ENCODE measurements at places on chromosomes 3 and 15. TPM values are rescaled to one million over a fixed set of nuclear protein-coding genes. Genes with fewer than 3 reads are reported as not detected.

NMB gene
- total RNA-seq: 12.0 TPM

NAALADL2 gene
- total RNA-seq: 4.4 TPM

GOLGA8J gene
- total RNA-seq: not detected

IL17RD gene
- 28.7 TPM for total RNA-seq

BCL2A1 gene
- not detected for total RNA-seq

SEMA6D gene
- total RNA-seq: 1.7 TPM

TGFBR2 gene
- total RNA-seq: 34.4 TPM

RTP4 gene
- total RNA-seq: 1.5 TPM

RETNLB gene
- total RNA-seq: not detected

Measured in kidney epithelial cell (primary cell).